ENCODE measurements at places on chromosomes 5 and 9.

DNA sequence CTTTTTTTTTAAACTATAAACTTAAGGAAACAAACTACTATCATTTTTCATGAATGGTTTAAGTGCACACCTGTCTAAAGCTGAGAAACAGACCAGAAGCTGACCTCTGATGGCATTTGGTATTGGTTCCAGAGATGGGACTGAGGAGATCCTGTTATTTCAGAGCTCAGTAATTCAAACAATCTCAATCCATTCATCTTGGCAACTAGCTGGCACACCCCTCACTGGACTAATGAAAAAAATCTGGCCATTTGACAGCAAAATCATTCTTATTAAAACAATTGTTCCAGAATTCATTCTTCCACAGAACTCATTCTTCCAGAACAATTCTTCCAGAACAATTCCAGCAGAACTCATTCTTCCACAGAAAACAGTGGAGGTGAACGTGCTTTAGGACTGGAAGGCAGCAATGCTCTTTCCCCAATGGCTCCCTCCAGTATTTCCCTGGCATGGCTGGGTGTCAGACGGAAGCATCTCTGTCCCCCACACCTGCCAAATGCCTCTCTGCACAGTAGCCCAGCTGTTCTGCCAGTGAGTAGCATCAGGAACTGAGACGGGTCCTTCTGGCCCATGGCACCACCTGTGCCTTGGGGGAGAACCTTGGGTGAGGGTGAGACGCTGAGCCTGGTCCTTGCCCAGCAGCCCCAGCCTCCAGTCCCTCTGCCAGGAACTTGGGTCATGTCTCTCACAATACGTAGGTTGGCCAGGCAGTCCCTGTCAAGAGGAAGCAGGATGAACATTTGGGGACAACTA is 87.5 kb upstream of the EQTN start:
- DNase-seq, result no peak

DNA sequence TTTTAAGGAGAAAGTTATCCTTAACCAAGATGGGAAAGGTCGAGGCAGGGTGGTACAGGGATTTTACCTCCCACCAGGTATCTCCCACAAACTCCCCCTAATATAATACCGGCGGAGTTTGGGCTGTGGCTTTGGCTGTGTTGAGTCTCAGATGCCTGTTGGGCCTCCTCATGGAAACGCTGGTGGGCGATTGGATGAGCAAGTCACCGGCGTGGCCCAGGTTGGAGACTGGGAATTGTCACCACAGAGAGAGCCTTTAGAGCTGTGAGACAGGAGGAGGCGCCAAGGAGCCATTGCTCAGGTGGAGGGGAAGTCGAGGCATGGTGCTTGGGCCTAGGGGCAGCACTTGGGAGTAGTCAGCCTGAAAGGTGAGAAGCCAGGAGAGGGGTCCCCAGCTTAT is 3.4 kb upstream of the CAMSAP1 start:
- no peak for DNase-seq

- DNase-seq, result no peak
Observed at GRCh38 chr5:1020452-1020961, 11.9 kb downstream of the NKD2 start.

GRCh38 chr5:162128117-162128516 is 60.5 kb downstream of the GABRG2 start:
- DNase-seq, result no peak

- no peak for DNase-seq
Observed at GRCh38 chr5:34895641-34896419, 19.5 kb downstream of the RAD1 start.

GRCh38 chr9:71748280-71748743 is 20.0 kb downstream of the CEMIP2 start:
- DNase-seq, result no peak

DNA sequence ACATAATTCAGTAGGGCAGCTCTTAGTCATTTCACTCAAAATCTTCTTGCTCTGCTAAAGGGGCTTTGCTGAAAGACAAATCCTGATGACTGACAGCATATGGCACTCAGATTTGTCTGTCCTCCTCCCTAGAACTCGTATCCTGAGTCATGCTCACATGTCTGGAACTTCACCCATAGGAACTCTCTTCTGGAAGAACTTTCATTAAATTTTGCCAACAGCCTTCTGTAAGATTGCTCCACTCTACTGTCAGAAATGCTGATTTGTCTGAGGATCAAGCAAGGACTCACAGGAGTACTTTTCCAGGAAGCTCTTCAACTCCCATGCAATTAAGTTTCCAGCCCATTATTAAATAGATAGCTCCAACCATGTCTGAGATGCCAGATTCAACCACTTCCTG is 59.8 kb upstream of the SNX2 start:
- no peak for DNase-seq

GRCh38 chr5:600886-601541 is 11.1 kb upstream of the CEP72 start:
- DNase-seq, result no peak

DNA sequence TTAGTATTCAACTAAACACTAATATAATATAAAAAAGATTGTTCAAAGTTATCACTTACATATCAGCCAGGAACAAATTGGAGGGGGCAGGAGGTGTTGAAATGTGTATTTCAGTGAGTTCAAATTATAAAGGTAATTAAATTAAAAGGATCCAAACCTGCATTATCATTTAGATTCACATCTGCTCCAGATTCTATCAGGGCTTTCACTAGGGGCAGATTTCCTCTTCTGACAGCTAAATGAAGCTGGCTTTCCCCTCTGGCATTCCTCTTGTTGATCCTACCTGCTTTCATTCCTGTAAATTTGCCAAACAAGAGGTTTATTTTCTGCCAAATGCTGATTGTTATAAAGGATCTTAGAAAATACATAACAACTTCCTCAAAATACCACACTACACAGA is 86.3 kb upstream of the GCNT4 start:
- no peak for DNase-seq

- DNase-seq, result no peak
Observed at GRCh38 chr9:36748322-36748899, 175.7 kb downstream of the MELK start.

DNA sequence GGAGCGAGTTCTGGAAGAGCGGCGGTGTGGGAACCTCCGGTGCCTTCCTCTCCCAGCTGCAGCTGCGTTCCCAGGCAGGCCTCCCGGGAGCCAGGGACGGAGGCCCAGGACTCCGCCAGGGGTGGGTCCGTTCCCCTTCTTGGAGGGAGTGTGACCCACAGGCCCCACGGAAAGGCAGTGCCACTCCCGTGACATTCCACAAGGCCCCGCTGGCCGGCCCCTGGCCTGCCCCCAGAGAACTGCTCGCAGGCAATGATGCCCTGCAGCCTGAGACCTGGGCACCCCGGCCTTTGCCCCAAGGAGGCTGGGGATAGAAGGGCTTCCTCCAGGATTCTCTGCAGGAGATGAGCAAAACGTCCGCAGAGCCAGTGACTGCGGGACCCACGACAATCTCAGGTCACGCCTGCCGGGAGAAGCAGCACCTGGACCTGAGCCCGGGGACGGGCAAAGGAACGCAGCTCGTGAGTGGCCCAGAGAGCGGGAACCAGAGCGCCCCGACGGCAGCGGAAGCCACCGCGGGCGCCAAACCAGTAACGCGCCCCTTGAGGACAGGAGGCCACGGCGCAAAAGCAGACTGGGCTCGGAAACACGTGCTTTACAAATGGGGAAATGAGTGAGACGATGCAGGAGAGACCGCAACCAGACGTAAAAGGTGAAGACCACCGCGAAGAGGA is 9.3 kb downstream of the OBP2B start:
- peak; percentile 18 for DNase-seq

DNA sequence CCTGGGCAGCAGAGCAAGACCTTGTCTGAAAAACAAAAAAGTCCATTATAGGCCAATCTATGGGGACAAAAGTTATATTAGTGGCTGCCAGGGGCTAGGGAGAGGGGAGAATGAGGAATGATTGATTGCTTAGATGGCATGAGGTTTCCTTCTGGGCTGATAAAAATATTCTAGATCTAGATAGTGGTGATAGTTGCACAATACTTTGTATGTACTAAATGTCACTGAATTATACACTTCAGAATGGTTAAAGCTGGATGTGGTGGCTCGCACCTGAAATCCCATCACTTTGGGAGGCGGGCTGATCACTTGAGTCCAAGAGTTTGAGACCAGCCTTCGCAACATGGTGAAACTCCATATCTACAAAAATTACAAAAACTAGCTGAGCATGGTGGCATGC is 42.8 kb upstream of the TEX48 start:
- DNase-seq, result no peak

- DNase-seq, result no peak
Observed at GRCh38 chr9:78248635-78249034, 12.8 kb downstream of the CEP78 start.

DNA sequence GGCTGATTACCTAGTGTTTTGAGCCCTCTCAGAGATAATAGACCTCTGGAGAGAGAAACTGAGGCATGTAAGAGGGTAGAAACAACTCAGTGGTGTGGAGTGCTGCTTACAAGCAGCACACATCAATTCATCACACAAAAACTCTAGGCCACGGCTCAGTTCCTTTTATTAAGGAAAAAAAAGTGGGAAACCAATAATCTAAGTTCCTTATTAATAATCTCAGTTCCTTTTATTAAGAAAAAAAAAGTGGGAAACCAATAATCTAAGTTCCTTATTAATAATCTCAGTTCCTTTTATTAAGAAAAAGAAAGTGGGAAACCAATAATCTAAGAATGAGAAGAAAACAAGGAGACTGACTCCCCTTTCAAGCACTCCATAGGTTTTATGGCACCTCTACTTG is 28.0 kb downstream of the TXNDC8 start:
- DNase-seq, result no peak

DNA sequence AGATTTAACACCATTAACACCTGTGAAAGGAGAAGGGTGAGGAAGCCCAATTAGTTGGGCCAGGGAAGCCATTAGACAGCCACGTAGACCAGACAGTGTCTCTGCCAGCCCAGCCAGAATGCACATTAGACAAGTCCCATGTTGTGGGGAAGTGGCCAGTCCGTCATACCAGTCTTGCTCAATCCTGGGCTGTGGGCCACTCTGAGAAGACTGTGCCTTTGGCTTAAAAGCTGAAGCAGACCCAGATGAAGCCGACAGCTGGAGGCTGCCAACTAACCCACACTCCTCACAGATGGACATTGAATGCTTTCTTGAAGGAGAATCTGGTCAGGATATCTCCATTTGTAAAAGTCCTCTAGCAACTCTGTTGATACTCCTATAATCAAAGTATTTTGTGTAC is 128.5 kb downstream of the CHSY3 start:
- DNase-seq, result no peak

DNA sequence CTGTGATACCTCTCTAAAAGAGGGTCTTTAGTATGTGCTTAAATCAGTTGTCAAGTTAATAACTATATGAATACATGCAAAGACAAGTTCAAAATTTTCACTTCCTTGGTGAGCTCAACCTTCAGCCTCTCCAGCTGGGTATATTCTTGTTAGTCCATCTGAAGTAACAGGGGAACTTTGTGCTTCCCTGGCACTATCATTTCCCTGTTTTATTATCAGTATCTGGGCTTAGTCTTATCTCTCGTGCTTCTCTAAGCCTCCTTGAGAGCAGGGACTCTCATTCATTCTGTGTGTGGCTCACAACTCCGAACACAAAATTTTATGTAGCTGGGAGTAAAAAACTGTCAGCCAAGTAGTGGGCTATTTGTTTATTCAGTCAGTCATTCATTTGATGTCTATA is 175.9 kb upstream of the MAP3K1 start:
- DNase-seq, result no peak

GRCh38 chr5:147400881-147401280 is 109.0 kb downstream of the DPYSL3 start:
- DNase-seq, result no peak

GRCh38 chr5:131545845-131546244 is 89.2 kb downstream of the RAPGEF6 start:
- DNase-seq, result no peak

DNA sequence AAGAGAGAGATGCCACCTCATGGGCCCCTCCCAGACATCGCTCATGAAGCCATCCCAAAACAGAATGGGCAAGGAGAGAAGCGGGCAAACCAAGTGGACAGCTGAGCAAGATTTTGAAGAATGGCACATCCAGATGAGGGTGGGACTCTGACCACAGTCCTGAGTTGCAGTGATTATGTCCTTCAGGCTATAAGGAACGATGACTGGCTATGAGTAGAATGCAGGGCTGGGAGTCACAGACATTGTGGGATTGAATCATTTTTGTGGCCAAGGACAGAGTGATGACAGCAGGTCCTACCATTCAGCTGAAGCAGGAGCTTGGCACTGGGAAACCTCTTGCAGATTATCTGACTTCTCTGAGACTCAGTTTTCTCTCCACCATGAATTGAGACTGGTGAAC is 245.7 kb upstream of the SLC30A5 start:
- DNase-seq, result no peak

GRCh38 chr5:20266066-20266465 is 278.1 kb upstream of the CDH18 start:
- DNase-seq, result no peak

DNA sequence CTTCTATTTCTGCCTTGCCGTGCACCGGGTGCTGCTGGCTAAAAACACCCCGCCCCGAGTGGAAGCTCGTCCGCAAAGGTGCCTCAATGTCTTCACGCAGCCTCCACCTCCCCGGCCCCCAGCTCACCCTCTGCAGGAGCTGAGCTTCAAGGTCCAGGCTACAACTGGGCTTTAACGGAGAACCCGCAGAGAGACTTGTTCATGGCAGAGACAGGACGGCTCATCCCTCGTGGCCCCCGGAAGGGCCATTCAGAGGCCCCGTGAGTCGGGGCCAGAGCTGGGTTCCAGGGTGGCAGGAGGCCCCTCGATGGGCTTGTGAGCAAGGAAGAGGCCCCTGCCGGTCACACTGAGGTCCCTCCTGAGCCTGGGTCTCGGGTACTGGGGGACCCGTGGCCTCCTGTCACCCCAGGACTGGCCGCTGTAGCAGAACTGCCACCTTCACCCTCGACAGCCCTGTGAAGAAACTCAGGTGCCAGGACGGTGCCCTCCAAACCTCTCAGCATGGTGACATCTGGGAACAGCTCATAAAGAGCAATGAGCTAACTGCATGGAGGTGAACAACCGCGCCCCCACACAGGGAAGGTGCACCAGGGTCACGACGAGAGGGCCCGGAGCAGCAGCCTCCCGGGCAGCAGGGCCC is 58.0 kb upstream of the UBAC1 start:
- DNase-seq, result no peak

DNA sequence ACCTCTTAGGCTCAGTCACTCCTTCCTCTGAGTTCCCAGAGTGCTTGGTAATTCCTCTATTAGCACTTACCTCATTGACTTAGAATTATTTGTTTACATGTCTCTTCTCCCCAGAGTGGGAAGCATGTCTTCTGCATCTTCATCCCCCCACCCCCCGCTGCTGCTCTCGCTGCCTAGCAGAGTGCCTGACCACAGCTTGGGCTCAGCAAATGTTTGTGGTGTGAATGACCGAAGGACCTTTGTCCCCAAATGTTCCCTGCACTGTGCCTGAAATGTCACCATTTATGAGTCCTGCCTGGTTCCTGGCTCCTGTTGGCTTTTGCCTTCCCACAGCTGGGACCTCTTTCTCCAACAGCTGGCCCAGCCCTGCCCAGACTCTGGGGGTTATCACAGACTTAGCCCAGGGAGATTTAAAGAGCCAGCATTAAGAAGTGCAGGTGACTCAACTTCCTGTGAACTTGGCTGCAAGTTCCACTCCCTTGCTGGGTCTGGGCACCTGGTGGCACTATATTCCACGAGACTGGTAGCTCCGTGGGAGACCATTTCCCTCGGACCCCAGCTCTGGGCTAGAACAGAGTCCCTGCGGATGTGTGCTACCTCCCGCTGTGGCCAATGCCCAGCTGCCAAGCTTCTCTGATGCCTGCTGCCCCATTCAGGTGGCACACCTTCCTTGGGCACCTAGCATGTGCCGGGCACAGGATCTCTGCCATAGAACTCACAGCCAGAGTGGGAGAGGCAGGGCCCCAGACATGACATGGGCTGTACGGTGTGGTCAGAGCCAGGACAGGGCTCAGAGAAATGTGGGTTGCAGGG is 1.8 kb upstream of the HMCN2 start:
- DNase-seq, result no peak

GRCh38 chr9:3809724-3810123 is 283.9 kb upstream of the RFX3 start:
- DNase-seq, result no peak
